ENCODE measurements at places on chromosomes 6 and 20. TPM values are rescaled to one million over a fixed set of nuclear protein-coding genes. Genes with fewer than 3 reads are reported as not detected.

GRCh38 chr6:156021746-156022396 is 566.2 kb upstream of the NOX3 start:
- peak overlapping the region; percentile 42 for H3K27ac ChIP-seq
- no peaks in the 10 kb centered on the region for H3K4me1 ChIP-seq
- DNase-seq = no peak
- H3K27me3 ChIP-seq = no peaks in the 10 kb centered on the region
- H3K4me3 ChIP-seq = no peak overlapping the region

GRCh38 chr6:34144581-34145160 is 1.2 kb downstream of the GRM4 start:
- no peak for DNase-seq
- H3K36me3 ChIP-seq = no peaks in the 10 kb centered on the region
- H3K27ac ChIP-seq = no peak overlapping the region
- H3K4me3 ChIP-seq = no peak overlapping the region

- no peaks in the 10 kb centered on the region for H3K27me3 ChIP-seq
- H3K27ac ChIP-seq = no peak overlapping the region
Observed at GRCh38 chr20:20888266-20888656, 175.8 kb upstream of the RALGAPA2 start.

- no peak overlapping the region for H3K27ac ChIP-seq
- no peaks in the 10 kb centered on the region for H3K27me3 ChIP-seq
- no peak for DNase-seq
- no peak overlapping the region for H3K4me3 ChIP-seq
- no peaks in the 10 kb centered on the region for H3K36me3 ChIP-seq
Observed at GRCh38 chr20:54346276-54346675, 129.1 kb upstream of the DOK5 start.

- H3K36me3 ChIP-seq = no peaks in the 10 kb centered on the region
- no peaks in the 10 kb centered on the region for H3K4me1 ChIP-seq
- no peak for DNase-seq
- H3K27me3 ChIP-seq = no peaks in the 10 kb centered on the region
- H3K4me3 ChIP-seq = no peak overlapping the region
Observed at GRCh38 chr6:13787137-13787536, 27.2 kb downstream of the MCUR1 start.

- H3K4me3 ChIP-seq = no peak overlapping the region
- no peaks in the 10 kb centered on the region for H3K4me1 ChIP-seq
- no peaks in the 10 kb centered on the region for H3K36me3 ChIP-seq
- no peaks in the 10 kb centered on the region for H3K27me3 ChIP-seq
Observed at GRCh38 chr20:61429458-61430227, 177.6 kb downstream of the CDH4 start.

- no peaks in the 10 kb centered on the region for H3K27me3 ChIP-seq
- peaks cover 32% of the 10 kb centered on the region for H3K4me1 ChIP-seq
- H3K36me3 ChIP-seq = no peaks in the 10 kb centered on the region
- DNase-seq = peak; percentile 52
- H3K27ac ChIP-seq = peak overlapping the region; percentile 88
Observed at GRCh38 chr20:3407771-3408637, 535 bp upstream of the DNAAF9 start.

TCP1 gene
- total RNA-seq = 104 TPM

BPIFB4 gene
- total RNA-seq = not detected

RAB5IF gene
- 62.7 TPM for total RNA-seq
